Forelimb muscle (tissue), 1 donor: ENCODE measurements at places on chromosomes 11 and 22.

- DNase-seq, result no peak
Measured at GRCh38 chr11:8937159-8937558, 4.4 kb upstream of the C11orf16 start.

GRCh38 chr11:94550513-94550912, 6.8 kb downstream of the FUT4 start:
- no peak for DNase-seq

GRCh38 chr11:1576825-1577224, 4.8 kb upstream of the DUSP8 start:
- no peak for DNase-seq

- no peak for DNase-seq
Measured at GRCh38 chr11:123018702-123019101, 37.1 kb upstream of the BSX start.

- no peak for DNase-seq
Measured at GRCh38 chr11:68615657-68616056, 68.7 kb upstream of the GAL start.

GRCh38 chr22:22877523-22878210, 9.9 kb upstream of the IGLL5 start:
- DNase-seq, result no peak

GRCh38 chr11:65606876-65607613, 7.0 kb downstream of the MAP3K11 start:
- DNase-seq, result peak; percentile 72

DNA sequence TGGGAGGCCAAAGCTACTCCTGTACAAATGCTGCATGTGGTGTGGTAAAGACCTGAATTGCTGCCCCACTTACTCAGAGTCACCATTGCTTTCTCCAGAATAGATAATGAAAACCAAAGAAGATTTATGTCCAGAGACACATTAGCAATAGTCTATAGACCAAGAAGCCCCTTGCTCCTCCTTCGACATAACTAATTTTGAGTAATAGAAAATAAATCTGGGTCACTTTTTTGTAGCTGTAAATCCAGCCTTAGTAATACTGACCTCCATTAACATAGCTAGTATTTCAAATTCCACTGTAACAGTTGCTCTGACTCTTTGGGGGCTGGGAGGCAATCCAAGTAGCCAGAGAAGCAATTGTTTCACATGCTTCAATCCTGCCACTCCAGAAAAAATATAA, 145.9 kb downstream of the MAML2 start:
- DNase-seq, result no peak

DNA sequence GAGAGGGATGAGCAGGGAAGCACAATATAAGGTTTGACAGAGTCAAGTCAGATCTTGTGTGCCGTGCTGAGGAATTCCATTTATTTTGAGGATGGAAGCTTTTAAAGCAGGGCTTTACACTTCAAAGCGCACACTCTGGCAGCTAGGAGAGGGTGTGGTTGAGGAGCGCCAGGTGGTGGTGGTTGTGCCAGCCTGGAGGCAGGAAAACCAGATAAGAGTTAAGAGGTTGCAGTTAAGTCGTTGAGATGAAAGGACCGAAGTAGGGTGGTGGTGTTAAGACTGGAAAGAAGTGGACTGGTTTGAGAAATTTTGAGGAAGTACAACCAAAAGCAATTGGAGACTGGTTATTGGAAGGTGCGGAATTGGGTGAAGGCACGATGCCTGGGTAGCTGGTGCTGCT, 231.6 kb upstream of the TBCEL start:
- DNase-seq, result no peak

- DNase-seq, result no peak
Measured at GRCh38 chr11:27658535-27659236, 41.6 kb downstream of the BDNF start.

DNA sequence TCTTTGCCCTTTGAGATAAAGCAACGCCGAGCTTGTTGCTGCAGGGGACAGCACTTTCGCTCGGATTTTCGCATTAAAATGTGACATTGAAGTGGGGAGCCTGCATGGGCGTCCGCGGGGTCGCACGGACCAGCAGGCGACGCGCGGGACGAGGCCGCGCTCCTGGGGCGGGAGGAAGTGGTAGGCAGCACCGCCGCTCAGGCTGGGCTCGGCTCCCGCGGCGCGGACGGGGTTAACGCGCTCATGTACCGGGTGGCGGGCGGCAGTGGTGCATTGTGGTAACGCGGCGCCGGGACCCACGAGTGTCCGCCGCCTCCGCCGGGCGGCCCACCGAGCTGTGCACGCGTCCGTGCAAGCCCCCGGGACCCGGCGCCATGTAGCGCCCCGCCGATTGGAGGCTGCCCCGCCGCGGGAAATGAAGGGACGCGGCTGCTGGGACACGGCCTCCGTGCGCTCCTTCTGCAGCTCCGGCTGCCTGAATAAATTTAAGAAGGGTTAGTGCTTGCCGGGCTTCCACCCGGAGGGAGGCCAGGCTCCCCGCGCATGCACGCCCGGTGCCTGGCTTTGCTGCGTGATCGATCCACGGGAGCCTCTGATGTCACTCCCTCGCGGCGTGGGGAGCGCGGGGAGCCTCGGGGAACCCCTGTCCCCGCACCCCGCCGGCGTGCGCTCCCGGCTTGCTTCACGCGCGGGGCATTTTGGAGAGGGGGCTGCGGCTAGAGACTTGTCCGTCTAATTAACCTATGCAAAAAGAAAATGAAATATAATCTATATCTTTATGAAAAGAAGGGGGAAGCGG, 127.7 kb downstream of the OSBP2 start:
- DNase-seq, result no peak

GRCh38 chr11:75625991-75626888, 42.6 kb downstream of the MAP6 start:
- DNase-seq, result no peak

GRCh38 chr11:70073871-70074371, 4.2 kb upstream of the ANO1 start:
- no peak for DNase-seq

DNA sequence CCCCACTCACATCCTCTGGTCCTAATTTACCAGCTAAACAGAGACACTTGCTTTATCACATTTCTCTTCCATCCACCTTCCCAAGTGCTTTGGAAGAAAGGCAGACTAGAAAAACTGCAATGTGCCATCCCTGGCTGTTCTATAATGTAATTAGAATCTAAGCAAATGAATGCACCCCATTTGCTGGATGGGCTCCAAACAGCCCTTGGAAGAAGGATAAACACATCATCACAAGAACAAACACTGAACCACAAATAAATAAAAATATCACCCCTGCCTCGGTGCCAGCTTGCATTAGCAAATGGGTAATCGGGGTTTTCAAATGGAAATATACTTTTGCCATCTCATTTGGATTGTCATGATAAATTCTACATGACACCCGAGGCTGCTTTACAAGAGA, 296.6 kb upstream of the ISX start:
- DNase-seq, result no peak
